Stimulated activated CD8-positive, alpha-beta memory T cell treated with anti-CD3 and anti-CD28 coated beads, Interleukin-4, amount 100 ng/mL, for 1 hour (primary cell): ENCODE measurements at places on chromosomes 7 and 10.

DNA sequence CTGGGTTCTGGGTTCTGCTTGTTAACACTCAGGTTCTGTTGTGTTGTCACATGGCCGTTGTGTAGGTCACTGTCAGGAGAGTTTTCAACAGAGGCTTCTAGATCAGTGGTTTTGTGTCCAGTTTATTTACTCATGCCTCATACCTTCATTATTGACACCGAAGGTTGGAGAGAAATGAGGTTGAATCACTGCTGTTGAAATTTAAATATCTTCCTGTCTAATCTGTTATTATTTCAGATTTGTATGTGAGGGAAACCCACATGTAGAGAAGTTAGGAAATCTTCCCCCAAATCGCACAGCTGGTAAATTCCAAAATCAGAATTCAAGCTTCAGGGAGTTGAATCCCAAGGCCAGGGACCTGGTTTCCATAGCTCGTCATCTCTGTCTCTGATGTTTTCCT lies 28.3 kb upstream of the KLF6 start:
- DNase-seq = no peak

DNA sequence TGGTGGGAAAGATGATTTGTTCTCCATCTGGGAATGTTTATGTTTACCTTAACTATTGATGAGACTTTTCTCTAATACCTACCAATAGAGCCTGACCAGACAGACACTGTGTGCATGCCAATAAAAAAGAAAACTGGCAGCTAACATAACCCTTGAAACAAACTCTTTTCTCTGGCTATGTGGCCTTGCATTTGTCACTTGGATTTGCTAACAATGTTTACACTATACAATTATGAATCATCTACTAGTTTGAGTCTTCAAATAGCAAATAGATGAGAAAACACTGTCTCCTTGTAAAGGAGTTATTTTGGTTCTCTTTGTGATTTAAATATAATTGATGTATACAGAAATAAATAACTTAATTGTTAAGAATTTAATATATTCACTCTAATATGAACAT lies 273.1 kb downstream of the SEMA3D start:
- DNase-seq = no peak

DNA sequence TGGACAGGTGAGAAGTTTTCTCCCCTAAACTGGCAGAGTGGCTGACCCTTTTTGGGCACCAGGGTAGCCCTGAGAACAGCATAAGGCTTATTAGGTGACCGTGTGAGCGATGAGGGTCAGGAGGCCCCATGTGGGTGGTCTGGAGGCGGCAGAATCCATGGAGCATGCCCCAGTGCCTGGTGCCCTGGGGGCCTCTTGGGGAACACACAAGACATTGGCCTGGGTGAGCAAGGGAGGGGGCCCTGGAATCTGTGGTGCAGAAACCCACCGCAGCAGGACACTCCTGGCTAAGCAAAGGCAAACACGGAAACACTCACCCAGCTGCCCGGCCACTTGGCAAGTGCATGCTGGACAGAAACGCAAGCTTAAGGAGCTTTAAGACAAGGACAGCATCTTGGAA lies 29.5 kb downstream of the YKT6 start:
- DNase-seq = no peak

DNA sequence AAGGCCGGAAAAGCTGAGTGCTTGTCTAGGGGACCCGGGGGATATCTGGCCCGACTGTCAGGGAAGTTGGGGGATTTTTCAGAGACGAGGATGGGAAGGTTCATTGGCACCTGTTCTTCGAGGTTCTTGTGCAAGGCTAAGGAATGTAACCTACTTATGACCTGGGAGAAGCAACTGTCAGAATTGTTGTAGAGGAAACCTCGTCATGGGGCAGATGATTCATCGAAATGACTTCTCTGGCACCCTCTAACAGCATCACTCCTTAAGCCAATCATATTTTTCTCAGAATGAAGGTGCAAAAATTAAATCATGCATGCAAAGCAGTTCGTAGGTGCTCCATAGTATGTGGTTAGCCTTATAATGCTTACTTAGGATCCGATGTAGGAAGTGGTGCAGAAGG lies 58.6 kb downstream of the PLXDC2 start:
- DNase-seq = no peak

DNA sequence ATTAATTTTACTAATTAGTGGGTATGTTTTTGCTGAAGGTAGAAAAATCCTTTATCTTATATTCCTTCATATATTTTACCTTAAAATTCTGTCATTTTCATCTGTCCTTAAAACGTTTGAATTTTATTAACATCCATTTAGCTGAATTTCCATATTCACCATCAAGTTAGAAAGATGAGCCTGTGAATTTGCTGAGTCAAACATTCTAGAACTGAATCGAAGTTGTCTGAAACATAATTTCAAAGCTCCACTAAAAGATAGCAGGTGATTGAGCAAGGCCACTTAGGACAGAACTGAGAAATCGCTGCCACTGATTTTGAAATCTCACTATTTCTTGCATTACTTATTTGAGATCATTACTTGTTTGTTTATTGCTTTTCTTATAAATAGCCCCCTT lies 17.5 kb downstream of the HGF start:
- no peak for DNase-seq

- DNase-seq = no peak
These were observed 8.9 kb downstream of the PROSER2 start for GRCh38 chr10:11832042-11832441.

- no peak for DNase-seq
These were observed 417.6 kb upstream of the POT1 start for GRCh38 chr7:125347269-125347668.

DNA sequence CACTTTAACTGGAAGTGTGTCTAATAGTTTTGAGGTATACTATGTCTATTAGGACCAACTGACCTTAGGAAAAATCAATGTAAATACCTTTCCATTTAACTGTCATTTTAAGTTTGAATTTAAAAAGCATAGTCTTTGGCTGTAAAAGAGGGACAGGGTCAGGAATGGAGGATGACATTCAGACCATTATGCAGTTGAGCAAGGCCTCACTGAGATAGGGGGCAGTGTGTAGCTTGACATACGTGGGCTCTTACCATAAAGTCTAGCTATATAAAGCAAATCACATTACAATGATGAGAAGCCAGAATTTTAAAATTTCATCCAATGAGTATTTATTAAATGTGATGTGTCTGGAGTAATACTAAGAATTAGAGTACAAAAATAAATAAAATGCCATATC lies 17.9 kb downstream of the PALS2 start:
- no peak for DNase-seq

DNA sequence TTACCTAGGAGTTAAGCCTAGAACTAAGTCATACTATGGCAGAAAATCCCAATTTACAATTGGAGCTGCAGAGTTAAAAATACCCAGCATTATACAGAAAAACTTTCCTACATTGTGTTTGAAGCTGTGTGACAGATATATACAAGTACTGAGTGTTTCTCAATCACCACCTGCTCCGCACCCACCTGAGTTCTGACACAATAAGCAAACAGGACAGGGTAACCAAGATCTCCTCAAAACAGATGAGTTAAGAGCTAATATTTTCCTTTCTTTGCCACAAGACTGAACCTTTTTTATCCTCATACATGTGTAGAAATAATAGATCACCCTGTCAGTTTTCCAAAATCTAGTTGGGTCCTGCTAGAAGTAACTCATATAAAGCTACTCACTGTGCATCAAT lies 186.3 kb downstream of the DOCK4 start:
- no peak for DNase-seq

DNA sequence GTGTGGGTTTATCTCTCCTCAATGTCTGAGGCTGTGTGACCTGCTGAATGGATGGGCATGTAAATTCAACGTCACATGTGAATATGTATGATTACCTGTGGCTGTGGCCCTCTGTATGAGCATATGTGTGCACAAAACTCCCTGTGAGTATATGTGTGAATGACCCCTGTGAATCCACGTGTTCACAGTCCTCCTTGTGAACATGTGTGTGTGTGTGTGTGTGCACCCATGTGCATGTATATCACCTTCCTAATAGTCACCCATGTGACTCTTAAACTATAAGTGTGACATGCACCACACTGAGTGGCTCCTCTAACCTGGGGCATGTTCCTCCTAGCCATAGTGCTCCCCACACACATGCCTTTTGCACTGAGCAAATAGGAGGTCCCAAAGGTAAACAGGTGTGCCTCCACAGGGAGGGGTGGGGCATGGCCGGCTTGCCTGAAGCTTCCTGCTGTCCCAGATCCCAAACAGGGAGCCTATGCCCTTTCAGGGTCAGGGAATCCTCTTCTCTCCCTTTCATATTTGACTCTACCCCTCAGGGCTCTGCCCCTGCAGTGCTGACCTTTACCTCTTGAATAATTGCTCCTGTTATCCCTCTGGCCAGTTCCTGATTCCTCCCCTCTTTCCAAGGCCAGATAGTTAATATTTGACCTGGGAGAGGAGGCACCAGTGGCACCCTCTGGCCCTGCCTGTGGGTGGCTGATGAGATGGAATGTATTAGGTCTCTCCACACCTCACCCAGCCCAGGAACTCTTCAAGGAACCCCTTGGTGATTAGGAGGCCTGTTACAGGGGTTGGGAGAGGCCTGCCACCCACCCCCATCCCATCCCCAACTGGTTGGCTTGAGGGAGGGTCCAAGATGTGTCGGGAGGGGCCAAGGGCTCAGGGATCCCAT lies 1.9 kb downstream of the SEMA4G start:
- no peak for DNase-seq

- DNase-seq = no peak
These were observed 239.5 kb upstream of the PITRM1 start for GRCh38 chr10:3412071-3412582.

DNA sequence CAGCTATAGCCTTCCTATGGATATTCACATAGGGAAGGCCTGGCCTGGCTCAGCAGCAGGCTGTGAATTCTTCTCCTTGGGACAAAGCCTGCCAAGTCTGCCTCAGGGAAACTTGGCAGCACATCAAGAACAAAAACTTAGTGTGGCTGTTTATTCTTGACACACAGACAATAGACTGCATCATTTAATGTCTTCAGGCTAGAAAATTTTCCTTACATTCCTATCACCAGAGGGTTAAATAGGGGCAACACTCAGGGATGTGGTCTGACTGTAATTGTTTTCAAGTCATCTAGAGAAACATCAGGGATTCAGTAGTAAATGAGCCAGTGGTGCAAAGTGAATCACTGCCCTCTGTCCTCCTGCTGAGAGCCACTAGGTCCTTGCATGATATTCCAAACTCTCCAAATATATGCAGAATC lies 137.3 kb downstream of the SEMA3C start:
- no peak for DNase-seq

- no peak for DNase-seq
These were observed 113.8 kb upstream of the PPP2R2D start for GRCh38 chr10:131786756-131787605.

- no peak for DNase-seq
These were observed 86.0 kb upstream of the PFKP start for GRCh38 chr10:2981361-2981801.

GRCh38 chr7:69374044-69374425 lies 224.2 kb upstream of the AUTS2 start:
- no peak for DNase-seq

GRCh38 chr7:64999165-65000004 lies 7.1 kb downstream of the ERV3-1 start:
- no peak for DNase-seq

- DNase-seq = no peak
These were observed 41.4 kb upstream of the MPP7 start for GRCh38 chr10:28343987-28344895.

DNA sequence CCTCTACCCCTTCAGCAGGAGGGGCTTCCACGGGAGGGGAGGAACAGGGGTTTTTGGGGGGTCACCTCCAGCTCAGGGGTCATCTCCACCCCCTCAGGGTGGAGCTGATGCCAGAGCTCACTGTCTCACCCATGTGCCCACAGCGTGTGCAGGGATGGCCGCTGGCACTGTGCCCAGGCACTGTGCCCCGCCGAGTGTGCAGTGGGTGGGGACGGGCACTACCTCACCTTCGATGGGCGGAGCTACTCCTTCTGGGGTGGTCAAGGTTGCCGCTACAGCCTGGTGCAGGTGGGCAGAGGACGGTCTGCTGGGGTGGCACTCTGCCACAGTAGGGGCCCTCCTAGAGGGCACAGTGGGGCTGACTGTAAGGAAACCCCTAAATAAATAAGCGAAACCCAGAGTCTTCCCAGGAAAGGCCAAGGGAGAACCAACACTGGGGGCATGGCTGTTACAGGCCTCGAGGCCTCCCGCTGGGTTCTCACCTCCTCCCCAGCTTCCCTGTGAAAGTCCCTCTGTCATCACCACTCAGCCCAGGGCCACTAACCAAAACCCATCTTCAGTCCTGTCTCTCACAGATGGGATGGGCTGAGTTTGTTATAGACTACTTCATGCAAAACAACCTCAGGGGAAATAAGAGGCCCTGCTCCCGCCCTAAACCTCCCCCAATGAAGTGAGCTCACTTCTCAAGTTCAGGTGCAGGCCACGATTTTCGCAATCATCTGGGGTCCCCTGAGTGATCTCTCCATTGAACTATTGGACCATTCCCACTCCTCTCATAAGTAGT lies 7.4 kb upstream of the ZNF467 start:
- DNase-seq = no peak

DNA sequence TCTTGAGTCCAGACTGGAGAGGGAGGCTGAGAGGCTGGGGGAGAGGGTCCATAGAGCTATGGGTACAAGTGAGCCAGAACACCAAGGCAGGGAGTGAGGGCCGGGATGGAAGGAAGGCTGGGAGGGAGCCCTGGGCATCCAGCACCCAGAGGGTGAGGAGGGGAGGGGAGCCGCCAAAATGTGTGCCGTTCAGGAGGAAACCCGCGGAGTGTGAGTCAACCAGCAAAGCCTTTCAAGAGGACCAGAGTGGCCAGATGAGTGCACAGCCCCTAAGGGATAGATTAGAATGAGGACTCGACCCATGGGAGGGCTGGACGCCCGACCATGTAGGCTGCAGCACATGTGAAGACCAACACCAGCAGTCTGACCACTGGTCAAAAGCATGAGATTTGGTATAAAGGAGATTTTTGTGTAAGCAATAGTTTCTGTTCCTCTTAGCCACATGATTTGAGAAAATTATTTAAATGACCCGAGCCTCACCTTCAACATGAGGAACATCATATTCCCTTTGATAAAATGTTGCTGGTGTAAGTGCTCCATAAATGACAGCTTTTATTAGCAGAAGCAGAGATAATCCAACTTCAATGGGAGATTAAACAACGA lies 179.7 kb upstream of the GRB10 start:
- no peak for DNase-seq

DNA sequence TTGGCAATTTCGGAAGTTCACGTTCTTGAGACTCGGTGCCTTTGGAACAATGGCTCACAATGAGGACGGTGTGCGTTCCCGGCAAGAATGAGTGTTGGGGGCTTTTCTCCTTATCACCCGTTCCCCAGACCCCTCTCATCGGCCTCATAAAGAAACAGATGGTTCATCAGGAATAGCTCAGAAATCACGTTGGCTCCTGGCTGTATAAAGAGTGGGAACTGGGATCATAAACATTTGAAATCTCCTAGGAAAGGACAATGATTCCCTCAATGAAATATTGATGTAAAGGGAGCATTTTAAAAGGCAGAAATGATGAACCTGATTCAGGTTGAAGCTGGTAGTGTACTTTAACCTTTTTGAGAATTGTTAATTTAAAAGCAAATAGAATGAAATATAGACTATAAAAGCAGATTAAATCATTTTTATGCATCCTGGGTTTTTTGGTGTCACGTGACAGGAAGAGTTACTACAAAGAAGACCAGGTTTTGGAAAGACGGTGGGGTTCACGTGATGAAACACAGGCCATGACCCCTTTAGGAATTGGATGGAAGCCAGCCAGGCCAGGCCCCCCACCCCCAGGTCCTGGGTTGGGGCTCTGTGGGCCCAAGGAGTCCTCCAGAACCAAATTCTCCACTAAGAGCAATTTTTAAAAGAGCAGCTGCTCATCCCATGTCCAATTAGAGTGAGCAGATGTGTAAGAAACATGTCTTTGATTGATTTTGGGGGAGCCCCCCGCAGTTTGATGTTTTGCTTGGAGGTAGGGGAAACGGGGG lies 63.0 kb downstream of the CUX1 start:
- no peak for DNase-seq
